ENCODE measurements at places on chromosomes 3 and 15.

- DNase-seq, result no peak
These were observed 15.2 kb upstream of the PTPN9 start for GRCh38 chr15:75594276-75594675.

DNA sequence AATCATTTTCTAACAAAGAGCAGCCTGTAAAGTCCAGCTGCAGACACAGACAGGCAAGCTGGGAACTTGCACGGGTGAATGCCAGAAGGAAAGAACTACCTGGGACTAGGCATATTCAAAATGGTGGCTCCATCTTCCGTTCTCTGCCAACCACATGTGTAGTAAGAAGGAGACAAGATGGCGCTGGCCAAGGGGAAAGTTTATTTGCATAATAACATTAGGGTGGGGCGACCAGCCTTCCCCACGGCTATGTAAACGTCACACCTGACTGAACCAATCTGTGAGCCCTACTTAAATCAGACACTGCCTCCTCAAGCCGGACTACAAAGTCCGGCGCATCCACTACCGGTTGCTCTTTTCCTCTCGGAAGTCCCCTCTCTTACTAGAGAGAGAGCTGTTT is 130.8 kb downstream of the SNRK start:
- DNase-seq, result no peak

DNA sequence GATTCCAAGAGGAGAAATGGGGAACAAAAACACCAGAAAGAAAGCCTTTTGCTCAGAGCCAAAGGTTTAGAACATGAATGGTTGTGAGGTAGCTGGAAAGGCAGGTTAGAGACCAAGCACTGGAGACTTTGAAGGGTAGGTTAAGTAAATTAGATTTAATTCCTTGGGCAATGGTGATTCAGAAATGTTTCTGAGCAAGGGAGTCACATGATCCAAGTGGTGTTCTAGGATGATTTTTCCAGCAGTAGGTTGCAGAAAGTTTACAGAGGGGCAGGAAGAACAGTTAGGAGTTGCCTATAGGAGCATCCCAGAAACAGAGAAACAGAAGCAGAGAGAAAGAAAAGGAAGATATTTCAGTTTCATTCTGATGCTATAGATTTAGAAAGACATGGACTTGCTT is 139.8 kb downstream of the WDR76 start:
- no peak for DNase-seq

DNA sequence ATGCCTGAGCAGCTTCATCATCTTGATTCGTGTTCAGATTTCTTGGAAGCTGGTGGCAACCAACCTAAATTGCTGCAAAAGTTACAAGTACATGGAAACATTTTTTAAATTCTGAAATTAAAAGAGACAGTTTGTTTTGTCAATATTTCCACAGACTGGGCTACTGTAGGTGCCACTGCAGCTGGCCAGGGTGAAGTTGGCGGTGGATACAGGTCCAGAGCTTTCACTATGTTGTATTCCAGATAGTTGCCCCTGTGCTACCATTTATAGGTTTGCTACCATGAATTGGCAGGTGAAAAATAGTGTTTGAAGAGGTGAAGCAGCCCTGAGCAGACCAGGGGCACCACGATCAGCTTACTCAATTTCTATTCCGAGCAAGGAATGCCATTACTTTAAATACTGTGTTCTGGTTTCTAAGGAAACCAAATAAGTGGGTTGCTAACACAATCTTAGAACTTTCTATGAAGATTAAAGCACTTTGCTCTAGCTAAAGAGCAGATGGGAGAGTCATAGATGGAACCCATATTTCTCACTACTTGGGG is 21.2 kb upstream of the SHC4 start:
- DNase-seq, result no peak

DNA sequence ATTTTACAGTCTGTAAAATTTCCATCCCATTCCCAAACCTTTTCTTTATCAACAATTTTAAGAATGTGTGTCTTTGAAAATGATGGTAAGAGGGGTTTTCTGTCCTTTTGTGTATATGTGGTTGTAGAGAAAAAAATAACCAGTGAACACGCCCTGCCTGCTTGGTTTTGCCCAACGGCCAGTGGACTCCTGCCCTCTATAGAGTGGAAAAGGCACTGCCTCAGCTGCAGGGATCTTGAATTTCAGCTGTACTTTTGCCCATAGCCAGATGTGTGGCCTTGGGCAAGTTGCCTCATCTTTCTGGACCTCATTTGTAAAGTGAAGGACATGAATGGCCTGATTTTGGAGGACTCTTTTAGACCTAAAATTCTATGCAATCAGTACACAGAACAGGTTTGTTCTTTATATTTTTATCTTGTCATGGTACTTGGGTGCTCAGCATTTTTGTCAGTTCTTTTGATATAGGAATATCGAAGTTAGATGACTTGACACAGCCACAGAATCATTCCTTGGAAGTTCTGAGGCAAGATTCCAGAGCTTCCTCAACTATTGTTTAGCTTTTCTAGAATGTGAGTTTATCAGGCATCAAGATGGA is 81.0 kb downstream of the CLDN11 start:
- DNase-seq, result peak; percentile 46

DNA sequence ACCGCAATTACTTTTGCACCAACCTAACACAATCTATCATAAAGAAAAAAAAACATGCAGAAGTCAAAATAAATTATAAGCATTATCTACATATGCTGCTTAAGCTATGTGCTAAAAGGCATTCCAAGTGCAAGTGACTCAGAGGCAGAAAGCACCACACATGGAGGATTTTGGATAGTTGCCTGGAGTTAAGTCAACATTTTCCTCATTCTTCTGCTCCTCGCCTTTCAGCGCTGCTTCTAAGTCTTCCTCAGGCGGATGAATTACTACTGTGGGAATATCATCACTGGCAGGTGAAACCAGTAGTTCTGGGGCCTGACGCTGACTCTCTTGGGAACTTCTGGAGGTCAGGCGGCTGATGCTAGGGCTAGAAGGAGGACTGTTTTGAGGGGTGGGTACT is 53.1 kb downstream of the SLC4A7 start:
- no peak for DNase-seq

Data from GM12865 (cell line).